ENCODE measurements at places on chromosomes 3 and 15.

DNA sequence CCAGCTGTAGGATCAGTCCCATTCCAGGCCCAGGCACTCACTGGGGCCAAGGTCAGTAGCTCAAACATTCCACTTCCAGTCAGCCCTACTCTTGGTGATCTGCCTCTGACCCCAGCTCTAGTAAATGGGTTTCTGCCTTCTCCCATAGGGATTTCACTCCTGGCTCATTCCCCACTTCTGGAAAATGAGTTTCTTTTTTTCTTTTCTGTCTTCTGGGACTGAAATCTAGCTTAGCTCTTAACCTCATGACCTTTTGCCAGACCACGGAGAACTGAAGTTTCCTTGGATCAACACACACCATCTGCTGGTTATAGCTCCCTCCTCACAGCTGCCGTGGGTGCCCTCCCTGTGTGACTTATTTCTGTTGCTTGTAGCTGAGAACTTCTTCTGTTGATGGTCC lies 21.3 kb downstream of the MME start:
- no peak for DNase-seq

- DNase-seq: no peak
Measured at GRCh38 chr15:62976301-62976881, 66.2 kb upstream of the TPM1 start.

- no peak for DNase-seq
Measured at GRCh38 chr3:101900316-101900715, 51.0 kb downstream of the NFKBIZ start.

DNA sequence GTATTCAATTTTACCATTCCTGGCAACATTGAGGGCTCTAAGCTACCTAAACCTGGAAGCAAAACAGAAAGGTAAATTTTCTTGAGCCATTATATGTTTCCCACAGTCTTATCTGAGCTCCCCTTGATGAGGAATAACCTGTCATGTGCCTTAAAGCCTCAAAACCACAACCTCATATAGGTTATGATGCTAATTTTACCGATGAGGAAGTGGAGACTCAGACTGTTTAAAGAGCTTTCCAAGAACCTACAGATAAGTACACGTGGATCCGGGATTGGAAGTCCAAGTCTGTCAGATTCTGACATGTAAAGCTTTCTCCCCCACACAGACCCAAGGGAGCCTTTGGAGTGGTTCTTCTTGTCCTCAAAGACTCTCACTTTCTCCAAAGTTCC lies 140.5 kb downstream of the SEMA6D start:
- DNase-seq: no peak

- no peak for DNase-seq
Measured at GRCh38 chr15:97867870-97868269, 92.6 kb upstream of the ARRDC4 start.

- DNase-seq: no peak
Measured at GRCh38 chr3:9503283-9503682, 50.3 kb downstream of the LHFPL4 start.

- no peak for DNase-seq
Measured at GRCh38 chr3:43786102-43786501, 95.4 kb downstream of the ABHD5 start.

DNA sequence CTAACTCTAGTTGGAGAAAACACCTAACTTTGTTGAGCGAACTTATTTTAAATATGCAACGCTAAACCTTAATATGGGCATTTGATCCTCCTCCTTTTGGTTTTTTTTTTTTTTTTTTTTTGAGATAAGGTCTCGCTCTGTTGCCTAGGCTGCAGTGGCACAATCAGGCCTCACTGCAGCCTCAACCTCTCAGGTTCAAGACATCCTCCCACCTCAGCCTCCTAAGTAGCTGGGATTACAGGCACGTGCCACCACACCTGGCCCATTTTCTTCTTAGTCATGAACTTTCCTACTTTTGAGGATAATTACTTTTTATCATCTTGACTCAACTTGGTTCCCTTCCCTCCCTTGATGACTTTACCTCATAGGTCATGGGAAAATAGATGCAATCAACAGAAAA lies 3.9 kb downstream of the NUSAP1 start:
- DNase-seq: no peak

- no peak for DNase-seq
Measured at GRCh38 chr15:28897861-28898585, 12.2 kb downstream of the APBA2 start.

- no peak for DNase-seq
Measured at GRCh38 chr3:74129056-74129455, 485.4 kb downstream of the CNTN3 start.
